ENCODE measurements at places on chromosomes 3 and 15. TPM values are rescaled to one million over a fixed set of nuclear protein-coding genes. Genes with fewer than 3 reads are reported as not detected.
A peak's percentile ranks its signal among the peaks of the same experiment; 100 is the strongest.

DNA sequence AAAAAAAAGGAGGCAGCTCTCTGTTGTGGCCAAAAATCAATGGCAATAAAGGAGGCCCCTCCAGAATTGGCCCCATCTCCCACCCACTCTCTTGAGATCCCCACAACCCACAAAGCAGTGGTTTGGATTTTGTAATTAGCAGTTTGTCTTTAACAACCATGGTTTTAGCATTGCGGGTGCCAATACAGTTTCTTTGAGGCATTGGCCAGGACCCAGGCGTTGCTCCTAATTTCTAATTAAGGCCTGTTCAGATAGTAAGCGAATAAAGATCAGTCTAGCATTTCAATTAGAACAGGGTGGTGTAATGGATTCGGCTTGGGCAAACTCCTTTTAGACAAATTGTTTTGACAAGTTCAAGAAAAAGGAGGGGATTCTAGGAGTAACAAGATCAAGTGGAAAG lies 23.6 kb upstream of the UACA start:
- H3K36me3 ChIP-seq: no peaks in the 10 kb centered on the region
- H3K27me3 ChIP-seq: no peaks in the 10 kb centered on the region

GRCh38 chr3:197748597-197749314 lies 927 bp upstream of the FYTTD1 start:
- no peaks in the 10 kb centered on the region for H3K36me3 ChIP-seq
- no peak for DNase-seq
- H3K27me3 ChIP-seq: no peaks in the 10 kb centered on the region
- H3K4me1 ChIP-seq: peaks cover 20% of the 10 kb centered on the region
- peak overlapping the region; percentile 95 for H3K27ac ChIP-seq

GRCh38 chr3:52311576-52312119 lies 4.5 kb upstream of the DNAH1 start:
- no peak overlapping the region for H3K4me3 ChIP-seq
- no peak for DNase-seq
- H3K27ac ChIP-seq: no peak overlapping the region
- no peaks in the 10 kb centered on the region for H3K27me3 ChIP-seq
- no peaks in the 10 kb centered on the region for H3K36me3 ChIP-seq

GRCh38 chr3:27319847-27320526 lies 49.2 kb downstream of the NEK10 start:
- no peak overlapping the region for H3K27ac ChIP-seq
- no peaks in the 10 kb centered on the region for H3K36me3 ChIP-seq
- no peak for DNase-seq
- H3K4me1 ChIP-seq: no peaks in the 10 kb centered on the region
- H3K4me3 ChIP-seq: no peak overlapping the region

GRCh38 chr3:34872406-34872805 lies 766.9 kb upstream of the ARPP21 start:
- H3K27me3 ChIP-seq: no peaks in the 10 kb centered on the region
- H3K4me1 ChIP-seq: no peaks in the 10 kb centered on the region
- no peak for DNase-seq
- H3K36me3 ChIP-seq: no peaks in the 10 kb centered on the region
- H3K27ac ChIP-seq: no peak overlapping the region

- no peaks in the 10 kb centered on the region for H3K27me3 ChIP-seq
- no peaks in the 10 kb centered on the region for H3K4me1 ChIP-seq
- DNase-seq: no peak
- H3K27ac ChIP-seq: no peak overlapping the region
- H3K4me3 ChIP-seq: no peak overlapping the region
Observed at GRCh38 chr3:117903226-117903625, 1131.4 kb downstream of the IGSF11 start.

The ITIH3 gene
- total RNA-seq: 12.8 TPM
